ENCODE measurements at places on chromosomes 3 and 15.

DNA sequence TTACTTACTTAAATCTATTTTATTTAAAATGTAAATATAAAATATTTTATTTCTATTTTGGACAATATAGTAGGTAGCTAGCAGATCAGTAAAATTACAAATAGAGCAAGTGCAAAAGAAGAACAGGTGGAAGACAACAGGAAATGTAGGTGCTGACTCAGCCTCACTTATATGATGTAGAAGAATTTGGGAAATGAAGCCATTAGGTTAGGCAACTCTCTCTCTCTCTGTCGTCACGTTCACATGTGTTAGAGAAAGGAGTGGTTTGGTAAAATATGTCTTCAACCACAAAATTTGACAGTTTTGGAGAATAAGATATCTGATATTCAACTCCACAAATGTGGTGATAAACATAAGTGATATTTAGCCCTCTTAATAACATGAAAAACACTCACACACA lies 532.5 kb upstream of the KCNMB2 start:
- DNase-seq = no peak

DNA sequence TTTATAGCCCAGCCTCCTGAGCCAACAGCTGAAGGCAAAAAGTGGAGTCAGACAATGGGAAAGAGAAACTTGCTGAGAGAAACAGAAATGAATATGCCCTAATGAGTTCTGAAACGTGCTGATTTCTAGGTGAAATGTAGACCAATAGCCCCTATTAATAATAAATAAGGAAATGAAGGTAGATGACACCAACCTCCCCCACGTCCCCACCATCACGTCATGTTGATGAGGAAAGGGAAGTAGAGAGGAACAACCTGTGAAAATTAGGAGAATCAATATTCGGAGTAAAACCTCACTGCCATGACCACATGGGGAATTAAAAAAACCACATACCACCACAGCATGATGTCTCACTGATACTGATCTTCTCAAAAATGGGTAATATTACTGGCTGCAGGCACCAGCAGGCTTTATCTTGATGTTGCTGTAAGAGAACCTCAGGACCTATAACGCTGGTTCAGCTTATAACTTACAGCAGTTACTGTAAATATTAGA lies 64.0 kb downstream of the KAT2B start:
- peak; percentile 30 for DNase-seq

GRCh38 chr15:69185706-69186105 lies 25.3 kb downstream of the GLCE start:
- DNase-seq = no peak

GRCh38 chr15:70089692-70089971 lies 8.1 kb downstream of the TLE3 start:
- no peak for DNase-seq

GRCh38 chr3:123099331-123100192 lies 32.7 kb downstream of the PDIA5 start:
- DNase-seq = no peak

DNA sequence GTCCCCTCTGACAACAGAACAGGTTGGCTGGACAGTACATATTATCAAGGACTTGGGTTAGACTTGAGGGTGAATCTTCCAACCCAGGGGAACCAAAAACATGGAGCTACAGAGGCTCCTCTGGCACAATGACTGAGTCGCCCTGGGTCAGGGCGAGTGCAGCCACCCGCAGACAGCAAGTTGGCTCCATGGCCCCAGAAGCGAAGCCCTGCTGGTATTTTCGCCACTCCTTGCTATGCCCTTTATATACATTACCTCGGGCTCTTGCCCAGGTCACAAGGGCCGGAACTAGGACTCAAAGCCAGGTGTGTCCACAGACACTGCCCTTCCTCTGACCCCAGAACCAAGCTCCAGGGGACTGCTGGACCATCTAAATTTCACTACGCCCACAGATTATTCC lies 64.6 kb downstream of the ADCY5 start:
- DNase-seq = no peak

DNA sequence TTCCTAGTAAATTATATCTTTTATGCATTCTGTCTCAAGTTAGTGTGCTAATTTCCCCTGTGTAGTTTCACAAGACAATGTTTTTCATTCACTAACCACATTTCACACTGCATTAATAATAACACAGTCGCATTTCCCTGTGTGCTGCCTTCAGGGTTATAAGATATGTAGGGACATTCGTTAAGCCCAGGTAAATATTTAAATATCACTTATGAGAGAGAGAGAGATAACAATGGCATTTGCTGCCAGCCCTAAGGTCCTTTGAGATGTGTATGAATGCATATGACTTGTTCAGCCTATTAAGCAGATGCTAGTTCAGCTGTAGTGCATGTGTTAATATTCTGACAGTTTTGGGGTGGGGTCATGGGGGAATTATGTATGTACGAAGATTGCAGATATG lies 876.7 kb downstream of the NAALADL2 start:
- DNase-seq = no peak

DNA sequence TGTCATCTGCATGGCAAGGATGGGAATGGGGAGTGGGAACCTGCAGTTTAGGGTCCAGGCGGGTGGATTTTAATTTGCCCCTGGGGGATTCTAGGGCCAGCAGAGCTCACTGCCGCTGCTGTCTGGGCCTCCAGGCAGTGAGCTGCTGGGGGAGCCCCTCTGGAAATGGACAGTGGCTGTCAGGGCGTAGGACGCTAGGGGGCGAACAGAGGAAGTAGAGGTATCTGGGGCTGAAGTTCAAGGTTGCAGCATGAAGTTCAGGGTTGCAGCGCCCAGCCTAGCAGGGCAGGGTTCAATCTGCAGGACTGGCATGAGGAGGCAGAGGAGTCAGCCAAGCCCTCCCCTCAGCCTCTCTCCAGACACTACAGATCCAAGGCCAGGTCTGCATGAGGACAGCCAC lies 49.5 kb downstream of the APBA2 start:
- peak; percentile 29 for DNase-seq

DNA sequence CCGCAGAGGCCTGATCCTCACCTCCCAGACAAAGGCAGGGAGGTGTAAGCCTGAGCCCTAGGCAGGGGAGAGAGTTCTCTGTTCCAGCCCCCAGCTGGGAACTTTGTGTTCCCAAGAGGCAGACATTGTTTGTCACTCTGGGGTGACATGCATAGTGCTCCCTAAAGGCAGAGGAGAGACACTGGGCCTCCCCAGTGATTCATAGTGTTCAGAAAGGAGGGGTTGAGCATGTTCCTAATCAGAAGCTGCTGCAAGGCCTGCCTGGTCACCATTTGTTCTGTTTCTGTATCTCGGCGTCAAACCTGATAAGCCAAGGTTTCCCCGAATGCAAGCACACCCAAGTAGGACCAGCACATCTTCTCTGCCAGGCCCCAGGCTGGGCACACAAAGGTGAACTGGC lies 24.0 kb upstream of the SLC6A6 start:
- no peak for DNase-seq

DNA sequence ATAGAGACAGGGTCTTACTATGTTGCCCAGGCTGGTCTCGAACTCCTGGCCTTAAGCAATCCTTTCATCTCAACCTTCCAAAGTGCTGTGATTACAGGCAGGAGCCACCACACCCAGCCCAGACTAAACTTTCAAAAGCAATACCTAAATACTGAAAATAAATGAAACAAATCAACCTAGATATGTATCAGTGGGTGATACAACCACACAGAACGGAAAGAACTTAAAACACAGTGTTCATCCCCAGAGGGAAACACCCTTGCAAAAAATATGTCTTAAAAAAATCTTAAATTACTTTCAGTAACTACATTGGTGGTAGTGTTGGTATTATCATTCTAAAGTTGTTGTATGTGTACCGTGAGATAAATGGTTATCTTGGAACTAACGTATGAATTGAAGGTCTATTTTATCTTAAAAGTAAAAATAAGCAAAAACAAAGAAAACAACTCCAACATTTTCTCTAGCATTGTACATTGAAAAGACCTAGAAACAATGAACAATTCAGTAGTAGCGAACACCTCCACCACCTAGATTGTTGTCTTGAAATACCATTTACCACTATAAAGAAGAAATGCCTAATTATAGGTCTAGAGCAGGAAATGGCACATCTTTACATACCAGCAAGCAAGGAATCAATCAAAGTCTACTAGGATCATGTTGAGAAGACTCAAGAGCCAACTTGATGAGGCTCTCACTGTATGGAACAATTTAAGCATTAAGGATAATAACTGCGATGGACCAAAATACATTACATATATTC lies 24.7 kb downstream of the SLTM start:
- DNase-seq = no peak

- no peak for DNase-seq
These were observed 18.5 kb downstream of the MINAR1 start for GRCh38 chr15:79450648-79451047.

DNA sequence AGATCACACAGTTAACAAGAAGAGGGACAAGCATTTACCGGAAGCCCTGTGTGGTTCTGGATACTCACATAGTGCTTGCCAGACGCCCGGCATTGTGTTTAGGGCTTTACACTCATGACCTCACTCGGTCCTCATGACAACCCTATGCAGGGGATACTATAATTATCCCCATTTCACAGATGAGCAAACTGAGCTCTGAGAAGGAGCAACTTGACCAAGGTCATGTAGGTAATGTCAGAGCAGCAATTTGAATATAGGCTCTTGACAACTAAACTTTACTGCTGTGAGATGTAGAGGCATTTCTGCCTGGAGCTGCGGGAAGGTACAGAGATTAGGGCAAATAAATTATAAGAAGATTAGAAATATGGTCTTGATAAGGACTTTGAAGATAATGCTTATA lies 70.0 kb downstream of the SAMMSON start:
- no peak for DNase-seq

- no peak for DNase-seq
These were observed 140.4 kb upstream of the ATP2B2 start for GRCh38 chr3:10645800-10646199.

GRCh38 chr3:31903686-31904431 lies 77.2 kb downstream of the OSBPL10 start:
- DNase-seq = no peak

DNA sequence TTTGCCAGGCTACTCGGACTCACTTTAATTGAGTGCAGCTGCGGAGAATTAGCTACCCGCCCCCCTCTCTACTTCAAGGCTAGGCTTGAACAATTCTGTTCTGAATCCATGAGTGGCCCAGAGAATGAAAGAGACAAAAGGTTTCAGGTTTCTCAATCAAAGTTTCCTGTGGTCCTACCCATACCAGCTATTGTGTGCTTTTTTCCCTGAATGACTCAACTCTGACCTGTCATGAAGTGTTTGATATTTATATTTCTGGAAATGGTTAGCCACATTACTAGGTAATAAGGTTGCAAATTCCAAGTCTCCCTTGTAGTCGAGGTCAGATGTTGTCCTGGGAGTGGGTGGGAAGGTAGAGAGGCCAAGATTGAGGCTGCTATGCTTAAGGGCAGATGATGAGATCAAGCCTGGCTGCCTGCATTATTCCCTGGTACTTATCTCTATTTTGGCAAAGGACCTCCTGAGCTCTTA lies 392.7 kb upstream of the TBL1XR1 start:
- no peak for DNase-seq

- DNase-seq = no peak
These were observed 10.0 kb upstream of the RAB43 start for GRCh38 chr3:129131465-129132088.

DNA sequence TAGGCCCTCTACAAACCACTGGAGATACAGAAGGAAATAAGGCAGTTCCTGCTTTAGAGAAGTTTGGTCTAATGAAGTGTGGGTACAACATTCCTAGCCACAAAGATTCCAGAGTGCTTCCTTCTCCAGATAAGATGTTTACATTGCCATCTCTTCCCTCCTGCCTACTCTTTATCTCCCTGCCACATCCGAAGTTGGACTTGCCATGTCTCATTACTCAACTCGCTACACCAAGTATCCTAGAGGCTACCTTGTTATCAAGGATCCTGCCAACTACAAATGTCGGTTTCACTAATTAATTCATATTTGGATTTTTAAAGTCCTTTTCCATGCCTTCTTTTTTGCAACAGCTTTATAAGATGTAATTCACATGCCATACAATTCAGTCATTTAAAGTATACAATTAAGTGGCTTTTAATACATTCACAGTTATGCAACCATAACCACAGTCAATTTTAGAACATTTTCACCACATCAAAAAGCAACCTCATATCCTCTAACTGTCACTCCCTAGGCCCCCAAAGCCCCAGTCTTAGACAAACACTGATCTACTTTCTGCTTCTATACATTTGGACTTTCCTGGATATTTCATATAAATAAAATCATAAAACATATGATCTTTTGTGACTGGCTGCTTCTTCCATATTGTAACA lies 53.7 kb upstream of the CSTA start:
- no peak for DNase-seq

DNA sequence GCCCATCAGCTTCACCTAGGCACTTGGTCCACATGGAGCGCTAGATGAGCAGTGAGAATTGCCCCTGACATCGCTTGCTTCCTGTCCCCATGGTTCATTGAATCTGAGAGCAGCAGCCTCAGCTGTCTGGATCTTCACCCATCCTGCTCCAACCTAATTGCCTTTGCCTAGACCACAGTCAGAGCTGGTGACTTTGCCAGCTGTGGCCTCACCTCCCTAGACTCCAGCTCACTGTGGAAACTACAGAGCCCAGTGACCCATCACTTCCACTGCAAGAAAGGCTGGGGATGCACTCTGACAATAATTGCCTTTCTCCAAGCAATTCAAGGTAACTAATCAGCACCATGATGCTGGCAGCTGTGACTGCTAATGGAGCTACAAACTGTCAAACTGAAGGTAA lies 30.6 kb upstream of the SLC6A1 start:
- DNase-seq = no peak

DNA sequence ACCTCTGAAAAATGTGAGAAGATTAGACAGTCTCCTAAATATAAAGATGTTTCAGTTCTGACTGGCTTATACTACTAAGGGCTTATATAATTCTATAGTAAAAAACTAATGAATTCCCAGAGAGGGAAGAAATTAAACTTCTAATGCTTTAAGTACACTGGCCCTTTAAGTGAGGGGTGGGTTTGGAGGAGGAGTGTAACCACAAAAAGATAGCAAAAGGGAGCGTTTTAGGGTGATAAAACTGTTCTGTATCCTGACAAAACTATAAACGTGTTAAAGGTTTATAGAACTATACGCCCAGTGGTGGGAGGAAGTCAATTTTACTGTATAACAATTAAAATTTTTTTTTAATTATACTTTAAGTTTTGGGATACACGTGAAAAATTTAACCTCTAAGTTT lies 45.8 kb downstream of the CEP152 start:
- no peak for DNase-seq

DNA sequence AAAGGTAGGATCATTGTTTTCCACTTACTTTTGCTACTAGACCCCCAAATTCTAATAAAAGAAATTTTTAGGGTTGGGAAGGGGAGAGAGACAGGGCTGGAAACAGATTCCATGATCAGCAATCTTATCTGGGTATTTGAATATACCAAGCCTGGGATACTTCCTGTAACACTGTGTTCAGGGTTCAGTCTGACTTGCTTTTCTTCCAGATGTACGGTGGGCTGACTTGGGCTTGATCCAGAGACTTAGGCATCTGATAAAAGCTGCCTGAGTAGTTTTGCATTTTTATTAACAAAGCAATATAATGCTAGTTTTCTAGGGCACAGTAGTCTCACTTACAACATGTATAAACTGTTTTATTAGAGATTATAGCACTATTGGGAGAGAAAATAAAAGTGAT lies 49.2 kb downstream of the KCNMB2 start:
- no peak for DNase-seq

GRCh38 chr3:98188545-98188944 lies 22.0 kb downstream of the OR5H15 start:
- DNase-seq = no peak

- no peak for DNase-seq
These were observed 92.0 kb downstream of the TMEM108 start for GRCh38 chr3:133130168-133130567.

GRCh38 chr3:125357032-125357658 lies 18.0 kb downstream of the ZNF148 start:
- peak; percentile 49 for DNase-seq

GRCh38 chr3:157156837-157157635 lies 2.9 kb downstream of the CCNL1 start:
- no peak for DNase-seq
